ENCODE measurements at places on chromosomes 3 and 15.
A peak's percentile ranks its signal among the peaks of the same experiment; 100 is the strongest.

GRCh38 chr3:128413003-128413370, 53.7 kb downstream of the DNAJB8 start:
- no peak for DNase-seq

DNA sequence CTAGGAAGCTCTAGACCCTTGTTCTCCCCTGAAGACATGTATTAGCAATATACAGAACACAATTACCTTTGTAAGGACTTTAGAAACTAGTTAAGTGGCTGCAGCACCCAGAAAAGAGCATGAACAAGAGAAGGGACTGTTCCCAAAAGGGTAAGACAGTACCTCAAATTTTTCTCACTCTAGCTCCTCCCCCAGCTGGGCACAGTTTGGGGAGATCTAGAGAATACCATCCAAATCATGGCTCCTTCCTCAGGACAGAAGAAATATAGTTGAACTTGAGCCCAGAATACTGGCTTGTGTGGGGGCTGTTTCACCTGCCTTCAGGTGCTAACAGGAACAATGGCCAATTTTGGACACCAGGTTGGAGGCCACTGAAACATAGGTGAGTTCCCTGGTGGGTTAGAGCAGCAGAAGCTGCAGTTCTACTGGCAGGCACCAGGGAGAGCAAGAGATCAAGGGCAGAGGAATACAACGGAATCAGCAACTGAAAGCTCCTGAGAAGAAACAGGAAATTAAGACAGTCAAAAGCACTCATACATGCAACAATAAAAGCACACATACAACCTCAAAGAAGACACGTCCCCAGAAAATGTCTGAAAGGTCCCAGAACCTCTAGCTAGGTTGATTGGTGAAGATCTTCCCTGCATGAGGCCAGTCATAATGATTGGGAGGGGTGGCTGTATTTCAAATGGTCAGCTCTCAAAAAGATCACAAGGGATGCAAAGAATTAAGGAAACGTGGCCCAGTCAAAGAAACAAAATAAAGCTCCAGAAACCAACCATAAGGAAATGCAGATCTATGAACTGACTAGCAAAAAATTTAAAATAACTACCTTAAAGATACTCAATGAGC, 104.9 kb upstream of the ASB14 start:
- DNase-seq = peak; percentile 48

DNA sequence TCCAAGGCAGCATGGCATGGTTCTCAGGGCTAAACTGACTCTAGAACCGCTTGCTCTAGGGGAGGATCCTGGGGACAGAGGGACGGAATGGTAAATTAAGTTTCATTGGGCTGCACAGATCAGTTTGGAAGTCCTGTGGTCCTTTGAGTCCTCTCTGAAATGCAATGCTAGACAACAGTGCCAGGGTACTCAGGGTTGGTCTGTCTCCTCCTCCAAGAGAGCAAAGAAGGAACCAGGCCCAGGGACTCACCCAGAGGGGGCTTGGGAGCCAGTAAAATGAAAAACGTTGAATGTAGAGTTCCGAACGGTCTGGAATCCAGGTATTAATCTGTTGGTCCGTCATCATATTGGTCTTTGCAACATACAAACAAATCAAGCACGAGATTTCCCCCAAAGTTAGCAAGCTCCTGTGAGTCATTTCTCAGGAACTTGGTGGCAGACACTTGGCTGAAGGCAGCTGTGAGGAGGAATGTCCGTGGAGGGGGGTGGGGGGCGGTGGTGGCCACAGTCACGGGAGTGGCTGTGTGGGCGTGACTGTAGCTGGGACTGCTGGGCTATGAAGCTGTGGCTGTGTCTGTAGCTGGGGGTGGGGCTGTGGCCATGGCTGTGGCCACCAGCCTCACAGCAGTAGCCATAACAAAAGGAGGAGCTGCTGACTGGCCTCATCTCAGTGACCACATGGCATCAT, 361.0 kb downstream of the SHQ1 start:
- DNase-seq = peak; percentile 7

- DNase-seq = no peak
These were observed 71.1 kb upstream of the DLG1 start for GRCh38 chr3:197369545-197369944.

GRCh38 chr3:51975852-51976549, 1.1 kb downstream of the ABHD14A start:
- DNase-seq = no peak

- no peak for DNase-seq
These were observed 17.8 kb upstream of the NR2E3 start for GRCh38 chr15:71792521-71792920.

DNA sequence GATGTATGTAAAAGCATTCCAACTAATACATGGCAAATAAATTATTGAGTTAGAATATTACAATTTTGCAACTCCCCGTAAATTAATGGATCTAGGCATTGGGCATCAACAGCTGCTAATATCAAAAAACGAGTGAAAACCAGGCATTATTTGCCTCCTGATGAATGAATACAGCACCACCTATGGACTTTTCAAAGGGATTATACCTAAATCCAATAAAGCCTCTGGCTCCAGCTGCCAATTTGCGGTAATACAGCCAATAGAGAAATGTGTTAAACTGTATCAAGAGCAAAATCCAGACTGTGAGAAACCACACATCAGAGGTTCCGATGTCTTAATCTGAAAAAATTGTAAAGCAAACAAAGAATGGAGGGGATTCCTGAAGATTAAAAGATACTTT, 16.3 kb upstream of the A4GNT start:
- no peak for DNase-seq

GRCh38 chr3:117059067-117059955, 349.7 kb downstream of the TUSC7 start:
- DNase-seq = no peak

DNA sequence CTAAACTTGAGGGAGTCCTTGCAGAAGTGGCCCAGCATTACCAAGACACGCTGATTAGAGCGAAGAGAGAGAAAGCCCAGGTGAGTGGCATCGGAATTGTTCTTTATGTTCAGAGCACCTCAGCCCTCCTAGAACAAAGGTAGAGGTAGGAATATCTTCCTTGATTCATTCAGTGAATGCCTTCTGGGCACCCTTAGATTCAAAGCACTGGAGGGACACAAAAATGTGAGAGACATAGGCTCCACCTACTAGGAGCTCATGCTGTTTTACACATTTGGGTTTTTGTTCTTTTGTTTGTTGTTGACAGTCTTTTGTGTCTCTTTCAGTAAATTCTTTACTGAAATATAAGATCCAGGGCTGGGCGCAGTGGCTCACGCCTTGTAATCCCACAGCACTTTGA, 68.2 kb downstream of the IQGAP1 start:
- no peak for DNase-seq

DNA sequence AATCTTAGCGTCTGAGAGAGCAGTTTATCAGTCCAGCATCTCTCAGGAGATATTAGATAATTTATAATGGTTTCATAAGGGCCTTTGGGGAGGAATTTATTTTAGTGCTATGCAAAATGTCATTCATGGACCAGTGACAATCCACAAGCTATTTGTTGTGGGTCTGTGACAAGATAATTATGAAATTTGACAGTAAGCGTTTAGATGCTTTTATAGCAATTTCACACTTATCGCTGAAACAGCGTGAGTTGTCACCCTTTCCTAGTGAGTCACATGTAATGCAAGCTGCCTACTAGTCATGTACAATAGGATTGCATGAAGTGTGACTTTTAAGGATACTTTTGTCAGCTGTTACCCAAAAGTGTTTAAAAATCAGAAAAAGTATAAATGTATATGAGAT, 315.6 kb upstream of the THBS1 start:
- no peak for DNase-seq

DNA sequence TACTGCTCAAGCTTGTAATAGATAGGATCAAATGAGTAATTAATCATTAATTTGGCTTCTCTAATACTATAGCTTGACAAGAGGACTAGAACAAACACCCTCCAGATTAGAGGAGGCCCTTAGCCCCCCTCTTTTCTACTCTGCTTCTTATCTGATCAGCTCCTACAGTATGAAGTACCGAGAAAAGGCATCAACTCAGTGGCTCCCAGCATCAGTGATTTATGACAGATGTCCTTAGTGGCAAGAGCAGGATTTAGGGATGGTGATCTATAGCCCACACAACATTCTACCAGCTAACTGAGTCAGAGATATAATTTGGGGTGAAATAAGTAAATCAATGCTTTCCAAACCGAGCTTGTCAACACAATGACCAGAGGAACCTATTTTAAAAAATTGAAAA, 541.1 kb downstream of the NLGN1 start:
- no peak for DNase-seq

DNA sequence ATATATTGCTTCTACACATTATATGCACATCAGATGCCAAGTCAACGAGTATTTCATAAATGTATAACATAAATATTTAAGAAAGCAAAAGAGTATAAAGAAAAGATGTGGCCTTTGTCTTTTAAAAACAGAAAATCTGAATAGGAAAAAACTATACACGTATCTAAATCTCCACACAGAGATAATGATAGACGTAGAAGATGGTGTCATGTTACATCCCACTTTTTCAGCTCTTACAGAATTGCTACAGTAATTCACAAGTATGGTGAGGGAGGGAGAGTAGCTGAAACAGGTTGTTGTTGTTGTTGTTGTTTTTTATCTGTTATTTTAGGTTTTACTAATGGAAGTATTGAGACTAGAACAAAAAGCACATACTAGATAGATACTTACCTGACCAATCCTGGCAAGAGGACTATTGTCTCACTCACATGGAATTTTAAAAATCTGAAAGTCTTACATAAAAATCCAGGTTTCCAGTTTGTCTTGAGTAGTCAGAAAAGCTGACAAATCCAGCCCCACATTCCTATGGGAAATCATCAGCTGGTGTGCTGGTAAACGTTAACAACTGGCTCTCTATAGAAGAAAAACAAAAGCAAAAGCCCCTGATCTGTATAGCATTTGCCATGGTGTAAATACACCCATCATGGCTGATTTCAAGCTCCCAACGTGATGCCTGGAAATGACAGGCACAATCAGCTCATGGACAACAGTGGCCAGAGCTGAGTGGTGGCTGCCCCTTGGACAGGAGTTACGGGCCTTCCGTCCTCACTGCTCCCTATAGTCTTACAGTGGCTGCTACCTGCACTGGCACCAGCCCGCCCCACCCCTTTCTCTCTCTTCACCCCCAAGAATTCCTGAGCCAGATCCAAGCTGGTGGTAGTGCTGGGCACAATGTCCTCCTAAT, 47.4 kb upstream of the VGLL4 start:
- no peak for DNase-seq

DNA sequence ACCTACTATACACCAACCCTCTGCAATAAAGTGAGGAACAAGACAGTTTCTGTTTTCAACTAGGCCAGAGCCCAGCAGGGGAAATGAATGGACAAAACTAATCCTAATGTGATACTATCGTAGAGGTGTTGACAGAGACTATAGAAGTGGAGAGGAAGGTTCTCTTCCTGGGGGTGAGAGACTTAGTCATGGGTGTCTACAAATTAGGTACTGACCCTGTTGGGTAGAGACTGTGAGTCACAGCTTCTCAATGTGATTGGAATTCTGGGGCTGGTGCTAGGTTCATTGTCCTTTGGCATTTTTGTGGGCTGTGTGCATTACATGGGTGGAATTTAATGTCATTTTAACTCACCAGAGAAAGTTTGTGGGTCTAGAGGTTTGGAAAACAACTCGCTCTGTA, 79.3 kb downstream of the ADAMTSL3 start:
- no peak for DNase-seq

GRCh38 chr3:134341389-134341788, 32.9 kb downstream of the AMOTL2 start:
- DNase-seq = no peak

DNA sequence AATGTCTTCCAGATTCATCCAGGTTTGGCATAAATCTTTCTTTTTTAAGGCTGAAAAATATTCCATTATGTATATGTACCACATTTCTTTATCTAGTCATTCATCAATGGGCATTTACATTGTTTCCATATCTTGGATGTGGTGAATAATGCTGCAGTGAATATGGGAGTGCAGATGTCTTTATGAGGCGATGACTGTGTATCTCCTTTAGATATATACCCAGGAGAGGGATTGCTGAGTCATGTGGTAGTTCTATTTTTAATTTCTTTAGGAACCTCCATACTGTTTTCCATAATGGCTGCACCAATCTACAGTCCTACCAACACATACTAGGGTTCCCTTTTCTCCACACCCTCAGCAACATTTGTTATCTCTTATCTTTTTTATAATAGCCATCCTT, 96.3 kb downstream of the LRRC28 start:
- DNase-seq = no peak

- no peak for DNase-seq
These were observed 2.1 kb downstream of the UBA5 start for GRCh38 chr3:132662212-132662611.

GRCh38 chr15:99113547-99114271, 8.8 kb downstream of the SYNM start:
- DNase-seq = no peak

GRCh38 chr3:80351201-80351600, 583.4 kb upstream of the ROBO1 start:
- DNase-seq = no peak

- no peak for DNase-seq
These were observed 279.1 kb downstream of the ZBTB20 start for GRCh38 chr3:114867835-114868503.

DNA sequence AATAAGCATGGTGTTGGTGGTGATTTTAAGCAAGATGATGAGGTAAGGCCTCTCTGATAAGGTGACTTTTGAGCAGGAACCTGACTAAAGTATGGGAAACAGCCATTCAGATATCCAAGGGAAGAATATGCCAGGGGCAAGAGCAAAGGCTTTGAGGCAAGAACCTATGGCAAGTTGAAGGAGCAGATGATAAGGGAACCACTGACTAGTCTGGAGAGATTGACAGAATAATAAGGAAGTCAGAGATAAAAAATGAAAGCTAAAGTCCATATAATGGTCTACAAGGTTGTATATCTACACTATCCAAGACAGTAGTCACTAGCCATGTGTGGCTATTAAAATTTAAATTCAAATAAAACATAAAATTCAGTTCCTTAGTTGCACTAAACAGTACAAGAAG, 2.5 kb upstream of the C3orf38 start:
- no peak for DNase-seq

- no peak for DNase-seq
These were observed 70.7 kb upstream of the VEPH1 start for GRCh38 chr3:157573780-157574378.

GRCh38 chr15:69666921-69667811, 214.5 kb downstream of the RPLP1 start:
- DNase-seq = no peak

GRCh38 chr3:134059035-134059601, 29.4 kb upstream of the SLCO2A1 start:
- no peak for DNase-seq
